Fibroblast of lung (primary cell): ENCODE measurements at places on chromosomes 2 and 18. TPM values are rescaled to one million over a fixed set of nuclear protein-coding genes. Genes with fewer than 3 reads are reported as not detected.

DNA sequence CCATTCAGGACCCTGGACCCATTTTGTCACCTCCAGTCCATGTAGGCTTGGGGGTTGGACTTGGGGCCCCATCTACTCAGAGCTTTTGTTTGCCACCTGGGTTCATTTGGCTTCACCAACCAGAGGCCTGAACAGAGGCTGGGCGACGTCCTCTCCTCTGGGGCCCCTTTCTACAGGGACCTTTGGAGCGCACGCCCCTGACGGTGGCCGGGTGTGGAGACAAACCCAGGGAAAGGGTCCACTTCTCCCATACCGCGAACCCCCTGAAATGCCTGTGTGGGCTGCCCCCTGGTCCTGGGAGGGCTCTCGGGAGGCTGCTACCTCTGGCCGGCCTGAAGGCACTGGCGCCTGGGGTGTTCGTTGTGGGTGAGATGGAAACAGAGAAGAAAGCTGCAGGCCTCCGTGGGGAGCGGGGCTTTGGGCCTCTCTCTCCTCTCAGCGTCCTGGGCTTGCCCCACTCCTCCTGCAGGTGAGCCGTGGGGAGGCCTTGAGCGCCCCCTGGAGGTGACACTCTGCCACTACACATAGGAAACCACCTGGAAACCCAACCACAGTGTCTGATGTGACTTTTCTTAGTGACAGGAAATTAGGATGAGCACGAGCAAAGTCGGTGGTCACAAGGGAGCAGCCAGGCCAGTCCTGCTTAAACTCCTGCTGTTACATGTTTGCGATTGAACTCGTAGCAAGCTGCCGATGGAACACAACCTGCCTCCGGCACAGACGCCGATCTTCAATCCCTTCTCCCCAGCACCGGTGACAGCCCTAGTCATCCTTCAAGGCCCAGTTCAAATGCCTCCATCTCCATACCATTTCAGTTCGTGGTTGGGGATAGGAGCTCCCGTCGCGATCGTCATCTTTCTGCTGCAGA lies 12.0 kb upstream of the NTSR2 start:
- H3K36me3 ChIP-seq = no peaks in the 10 kb centered on the region
- peaks cover 3% of the 10 kb centered on the region for H3K27me3 ChIP-seq
- H3K4me1 ChIP-seq = peaks cover 16% of the 10 kb centered on the region
- DNase-seq = no peak
- H3K4me3 ChIP-seq = no peak overlapping the region
- H3K27ac ChIP-seq = no peak overlapping the region

The PIEZO2 gene
- 6.6 and 32.9 TPM in 2 replicates for total RNA-seq

The CPLX4 gene
- not detected in 2 replicates for total RNA-seq

The MOGAT1 gene
- not detected in 2 replicates for total RNA-seq

- H3K27ac ChIP-seq = no peak overlapping the region
- no peaks in the 10 kb centered on the region for H3K36me3 ChIP-seq
These were observed 77.9 kb upstream of the RAB27B start for GRCh38 chr18:54750350-54750749.

- H3K4me3 ChIP-seq = no peak overlapping the region
- H3K27me3 ChIP-seq = peaks cover 11% of the 10 kb centered on the region
- no peaks in the 10 kb centered on the region for H3K36me3 ChIP-seq
- DNase-seq = no peak
- H3K27ac ChIP-seq = no peak overlapping the region
- H3K4me1 ChIP-seq = no peaks in the 10 kb centered on the region
These were observed 921 bp downstream of the PLB1 start for GRCh38 chr2:28496781-28497180.

DNA sequence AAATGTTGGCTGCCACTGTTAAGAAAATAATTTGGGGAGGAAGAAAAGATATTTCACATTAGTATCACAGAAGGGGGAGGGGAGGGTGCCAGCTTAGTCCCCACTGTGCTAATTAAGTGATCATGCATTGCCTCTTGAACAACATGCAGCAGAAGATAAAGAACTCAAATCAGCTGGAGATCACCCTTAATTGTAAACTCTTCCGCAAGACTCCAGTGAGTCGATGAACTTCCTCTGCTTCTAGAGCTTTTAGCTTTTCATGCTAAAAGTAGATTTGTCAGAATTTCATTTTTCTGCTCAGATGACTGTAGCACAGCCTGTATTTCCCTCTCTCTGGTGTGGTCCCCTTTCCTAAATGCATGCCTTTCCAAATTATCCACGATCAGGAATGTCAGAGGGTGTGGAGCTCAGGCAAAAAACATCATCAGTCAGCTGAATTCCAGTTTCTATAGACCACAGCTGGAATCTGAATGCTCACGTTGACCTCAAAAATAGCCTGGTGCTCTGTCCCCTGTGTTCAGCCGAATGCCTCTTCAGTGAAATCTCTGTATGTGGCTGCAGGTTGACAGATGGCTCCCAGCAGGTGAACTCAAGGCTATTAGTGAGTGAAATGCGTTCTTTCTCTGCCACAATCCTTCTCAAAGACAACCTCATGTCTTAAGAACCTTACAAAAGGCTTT lies 156.8 kb upstream of the UNC80 start:
- peak; percentile 21 for DNase-seq
- H3K4me3 ChIP-seq = no peak overlapping the region
- no peaks in the 10 kb centered on the region for H3K36me3 ChIP-seq
- H3K27me3 ChIP-seq = no peaks in the 10 kb centered on the region
- H3K27ac ChIP-seq = no peak overlapping the region

The GAREM1 gene
- 1.5 TPM in 2 replicates for total RNA-seq

GRCh38 chr2:130252880-130253645 lies 54.8 kb upstream of the TUBA3E start:
- H3K4me1 ChIP-seq = no peaks in the 10 kb centered on the region
- no peaks in the 10 kb centered on the region for H3K27me3 ChIP-seq
- no peak overlapping the region for H3K27ac ChIP-seq
- H3K4me3 ChIP-seq = no peak overlapping the region

The MATN3 gene
- total RNA-seq = 0.51 and 2.3 TPM in 2 replicates

The EMILIN1 gene
- 187 and 251 TPM in 2 replicates for total RNA-seq

DNA sequence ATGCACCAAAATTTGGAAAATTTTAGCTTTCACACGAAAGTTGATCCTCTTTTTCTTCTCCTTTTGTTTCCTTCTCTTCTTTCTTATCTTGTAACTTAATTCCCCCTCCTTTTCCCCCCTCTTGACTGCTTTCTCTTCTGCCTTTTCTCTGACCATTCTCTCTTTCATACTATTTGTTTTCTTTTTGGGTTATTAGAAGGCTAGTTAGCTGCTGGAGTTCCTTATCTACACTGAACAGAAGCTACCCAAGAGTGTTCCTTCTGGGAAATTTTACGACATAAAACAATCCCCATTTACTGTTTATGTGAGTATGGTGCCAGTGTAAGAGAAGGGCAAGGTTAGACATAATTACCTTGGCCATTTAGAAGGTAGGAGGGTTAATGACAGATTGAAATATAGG lies 218.4 kb upstream of the DTNA start:
- no peaks in the 10 kb centered on the region for H3K4me1 ChIP-seq
- H3K4me3 ChIP-seq = no peak overlapping the region
- peaks cover 3% of the 10 kb centered on the region for H3K27me3 ChIP-seq
